ENCODE measurements at places on chromosomes 1 and 21. TPM values are rescaled to one million over a fixed set of nuclear protein-coding genes. Genes with fewer than 3 reads are reported as not detected.

DNA sequence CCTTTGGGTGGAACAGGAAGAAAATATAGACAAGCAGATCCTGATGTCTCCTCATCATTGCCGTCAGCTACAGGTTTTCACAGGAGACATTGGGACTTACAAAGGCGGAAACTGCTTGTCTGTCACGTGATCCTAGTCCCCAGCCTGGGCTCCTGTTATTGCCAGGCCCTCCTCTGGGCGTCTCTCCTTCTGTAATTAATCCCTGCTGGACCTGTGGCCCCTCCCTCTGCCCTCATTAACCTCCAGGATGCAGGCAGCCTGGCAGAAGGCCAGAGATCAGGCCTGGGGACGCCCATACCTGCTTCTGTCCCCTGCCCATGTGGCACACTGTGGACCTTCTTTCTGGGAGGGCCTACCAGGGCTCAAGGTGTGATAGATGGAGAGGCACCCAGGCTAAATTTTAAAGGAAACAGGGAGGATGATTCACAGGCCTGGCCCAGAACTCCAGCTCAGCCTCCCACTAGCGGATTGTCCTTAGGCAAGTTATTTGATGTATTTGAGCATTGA, 2.4 kb downstream of the S100A5 start:
- DNase-seq = no peak

- no peak for DNase-seq
Observed at GRCh38 chr1:114316204-114316603, 162.5 kb upstream of the SYT6 start.

DNA sequence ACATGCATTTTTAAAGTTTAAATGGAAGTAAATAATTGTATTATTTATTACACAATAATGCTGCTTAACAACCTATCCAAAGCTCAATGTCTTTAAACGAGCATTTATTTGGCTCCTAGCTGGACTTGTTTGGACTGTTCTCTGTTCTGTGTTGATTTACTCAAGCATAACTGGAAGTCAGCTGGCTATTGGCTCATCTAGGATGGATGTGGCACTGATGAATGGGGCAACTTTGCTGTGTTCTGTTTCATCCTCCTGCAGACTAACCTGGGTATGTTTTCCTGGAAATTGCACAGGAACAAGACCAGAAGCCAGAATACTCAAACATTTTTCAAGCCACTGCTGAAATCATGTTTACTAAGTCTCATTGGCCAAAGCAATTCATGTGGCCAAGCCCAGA, 70.8 kb upstream of the HSD17B7 start:
- DNase-seq = no peak

GRCh38 chr1:42935971-42936308, 22.7 kb downstream of the SLC2A1 start:
- DNase-seq = no peak

DNA sequence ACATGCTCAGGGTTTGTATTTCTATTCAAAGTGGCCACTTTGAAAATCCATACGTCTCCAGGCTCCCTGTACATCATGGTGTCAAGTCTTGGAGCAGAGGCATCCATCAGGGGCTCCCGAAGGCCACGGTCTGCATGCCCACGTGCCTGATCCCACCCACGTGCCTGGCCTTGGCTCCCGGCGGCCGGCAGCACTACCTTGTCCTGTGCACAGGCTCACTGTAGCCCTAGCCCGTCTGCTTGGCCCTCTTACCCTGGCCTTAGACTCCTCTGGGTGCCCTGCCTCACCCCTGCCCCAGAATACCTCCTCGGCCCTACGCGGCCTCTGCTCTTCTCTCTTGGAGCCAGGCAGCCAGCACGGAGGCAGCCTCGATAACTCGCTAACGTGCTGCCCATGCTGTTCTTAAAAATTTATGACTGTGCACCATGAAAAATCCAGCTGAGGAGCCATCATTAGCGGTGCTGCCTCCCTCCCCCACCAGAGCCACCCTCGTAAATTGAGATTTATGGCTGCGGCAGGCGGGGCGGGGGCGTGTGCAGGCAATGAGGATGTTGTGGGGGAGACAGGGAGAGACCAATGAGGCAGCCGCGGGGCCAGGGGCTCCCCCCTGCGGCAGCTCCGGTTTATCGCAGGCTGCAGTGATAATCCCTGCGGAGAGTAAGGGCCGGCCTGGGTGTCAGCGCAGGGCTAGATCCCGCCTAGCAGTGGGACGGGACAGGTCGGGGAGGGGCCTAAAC, 24.6 kb downstream of the DMAP1 start:
- no peak for DNase-seq

DNA sequence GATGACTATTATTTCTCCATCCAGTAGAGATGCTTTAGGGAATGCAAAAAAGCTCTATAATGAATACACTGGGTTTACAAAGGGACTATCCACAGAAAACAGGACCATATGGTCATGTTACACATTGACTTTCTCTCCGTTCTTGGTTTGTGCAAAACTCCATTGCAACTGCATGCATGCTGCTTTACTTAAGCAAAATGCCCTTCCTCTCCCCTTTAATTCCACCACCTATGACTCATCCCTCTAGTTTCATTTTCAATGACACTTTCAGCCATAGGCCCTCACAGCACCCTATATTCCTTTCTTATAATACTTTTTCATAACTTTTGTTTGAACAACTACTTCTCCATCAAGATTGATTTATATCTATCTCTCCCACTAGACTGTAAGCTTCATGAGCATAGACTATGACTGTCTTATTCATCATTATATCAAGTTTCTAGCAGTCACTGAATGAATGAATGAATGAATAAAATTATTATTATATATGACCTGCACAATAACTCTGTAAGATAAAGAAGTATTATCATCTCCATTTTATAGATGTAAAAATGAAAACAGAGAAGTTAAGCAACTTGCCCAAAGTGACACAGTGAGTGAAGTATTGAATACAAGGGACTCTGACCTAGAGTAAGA, 248.9 kb downstream of the PLPP3 start:
- DNase-seq = no peak

- no peak for DNase-seq
Observed at GRCh38 chr21:37904856-37905255, 11.4 kb downstream of the KCNJ6 start.

DNA sequence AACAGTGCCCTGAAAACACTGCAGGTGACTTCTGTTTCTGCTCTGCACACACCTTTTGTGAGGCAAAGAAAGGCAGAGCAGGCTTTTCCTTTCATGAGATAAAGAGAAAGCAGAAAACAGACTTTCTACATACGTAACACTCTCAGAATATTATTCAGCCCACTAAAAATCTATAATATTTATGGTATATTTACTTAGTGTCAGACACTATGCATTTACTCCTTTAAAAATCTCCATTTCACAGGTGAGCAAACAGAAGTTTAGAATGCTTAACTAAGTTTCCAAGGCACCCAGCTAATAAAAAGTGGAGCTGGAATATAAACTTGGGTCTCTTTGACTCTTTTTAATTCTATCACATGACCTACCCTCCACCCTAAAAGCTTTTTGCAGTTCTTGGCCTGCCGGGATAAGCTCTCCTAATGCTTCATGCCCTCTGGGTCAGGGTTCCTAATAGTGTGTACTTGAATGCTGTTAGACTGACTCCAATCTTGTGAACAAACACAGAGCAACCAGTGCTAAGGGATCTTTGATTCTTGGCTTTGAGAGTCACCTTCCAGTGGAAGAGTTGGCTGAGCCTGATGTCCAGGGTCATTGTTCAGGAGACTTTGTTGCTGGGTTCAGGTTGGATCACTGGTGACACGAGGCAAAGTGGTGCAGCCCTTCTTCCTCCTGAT, 27.2 kb downstream of the PROK1 start:
- no peak for DNase-seq

GRCh38 chr1:12640237-12640957, 3.5 kb upstream of the AADACL4 start:
- no peak for DNase-seq

- DNase-seq = no peak
Observed at GRCh38 chr1:75353051-75353450, 218.9 kb downstream of the LHX8 start.

The DR1 gene
- 30.9 TPM for total RNA-seq

The ACOT7 gene
- 7.7 TPM for total RNA-seq

The NCAM2 gene
- 0.31 TPM for total RNA-seq

The XKR8 gene
- 9.6 TPM for total RNA-seq

The PDC gene
- total RNA-seq = not detected

The RGS16 gene
- total RNA-seq = 4.1 TPM

The GNL2 gene
- total RNA-seq = 39.6 TPM

The NR1I3 gene
- not detected for total RNA-seq
